H4 (cell line): ENCODE measurements at places on chromosomes 12 and 14. TPM values are rescaled to one million over a fixed set of nuclear protein-coding genes. Genes with fewer than 3 reads are reported as not detected.

The PROX2 gene
- not detected in 2 replicates for total RNA-seq

- DNase-seq, result no peak
Observed at GRCh38 chr12:113263431-113263963, 42.2 kb downstream of the TPCN1 start.

DNA sequence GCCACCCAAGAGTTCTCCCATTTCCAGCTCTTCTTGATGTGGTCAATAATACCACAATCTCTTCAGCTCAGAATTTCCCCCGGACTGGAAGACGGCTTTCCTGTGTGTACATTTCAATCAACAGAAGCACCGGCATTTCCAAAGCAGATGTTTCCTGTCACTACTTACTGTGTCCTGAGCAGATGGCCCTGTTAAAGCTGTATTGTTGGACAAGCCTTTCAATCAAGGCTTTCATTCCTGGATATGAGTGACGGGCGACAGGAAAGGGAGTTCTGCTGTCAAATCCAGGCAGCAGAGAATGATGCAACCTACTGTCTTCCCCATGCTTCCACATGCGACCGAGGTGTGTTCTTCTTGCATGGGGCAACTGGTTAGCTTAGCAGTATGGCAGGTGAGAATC lies 76.4 kb upstream of the CCDC60 start:
- DNase-seq, result no peak

DNA sequence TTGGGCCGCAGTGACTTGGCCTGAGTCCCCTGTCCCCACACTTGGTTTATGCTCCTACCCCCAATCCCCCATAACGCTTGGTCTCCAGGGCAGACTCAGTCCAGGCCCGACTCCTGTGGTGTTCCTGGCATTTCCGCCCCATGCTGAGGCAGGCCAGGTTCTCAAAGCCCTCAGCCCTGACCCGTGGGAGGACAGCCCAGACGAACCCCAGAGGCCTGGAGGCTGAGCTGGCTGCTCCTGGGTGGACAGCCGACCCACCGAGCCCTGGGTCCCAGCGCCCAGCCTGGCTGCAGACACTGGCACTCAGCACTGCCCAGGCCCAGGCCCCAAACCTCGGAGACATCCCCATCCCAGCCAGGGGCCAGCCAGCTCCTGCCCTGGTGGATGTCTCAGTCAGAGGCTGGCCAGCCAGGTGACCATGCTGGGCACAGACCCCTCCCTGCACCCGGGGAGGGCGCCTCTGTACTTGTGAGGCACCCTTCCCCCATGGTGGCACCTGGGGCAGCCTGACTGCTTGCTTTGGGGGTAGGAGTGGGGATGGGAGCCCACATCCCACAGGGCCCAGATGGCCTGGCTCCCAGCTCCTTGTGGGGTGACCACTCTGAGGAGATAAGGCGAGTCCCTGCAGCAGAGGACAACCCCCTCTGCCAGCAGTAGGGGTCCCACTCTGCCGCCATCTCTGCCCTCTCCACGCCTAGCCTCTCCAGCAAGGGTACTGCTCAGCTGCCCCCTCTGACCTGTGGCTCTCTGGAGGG lies 1.4 kb downstream of the PLD4 start:
- DNase-seq, result no peak

The DACT1 gene
- 10.1 and 11.7 TPM in 2 replicates for total RNA-seq

The CARMIL3 gene
- 0.14 TPM in 1 of 2 replicates, not detected in the other for total RNA-seq

The DEGS2 gene
- total RNA-seq, result 0.02 and 0.27 TPM in 2 replicates

The SAMD15 gene
- total RNA-seq, result 2.1 and 3.6 TPM in 2 replicates

DNA sequence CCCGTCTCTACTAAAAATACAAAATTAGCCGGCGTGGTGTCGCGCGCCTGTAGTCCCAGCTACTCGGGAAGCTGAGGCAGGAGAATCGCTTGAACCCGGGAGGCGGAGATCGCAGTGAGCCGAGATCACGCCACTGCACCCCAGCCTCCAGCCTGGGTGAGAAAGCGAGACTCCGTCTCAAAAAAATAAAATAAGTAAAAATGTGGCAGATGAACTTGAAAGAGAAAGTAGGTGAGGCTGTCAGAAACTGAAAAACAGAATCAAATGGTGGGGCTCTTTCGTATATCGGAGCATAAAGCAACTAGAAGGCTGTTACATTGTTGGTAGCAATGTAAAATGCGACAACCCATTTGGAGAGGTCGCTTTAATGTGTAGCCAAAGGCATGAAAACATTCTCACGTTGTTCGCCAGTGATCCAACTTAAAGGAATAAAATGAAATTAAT lies 767 bp upstream of the CCNT1 start:
- no peak for DNase-seq

The MYH6 gene
- total RNA-seq, result not detected in 2 replicates

DNA sequence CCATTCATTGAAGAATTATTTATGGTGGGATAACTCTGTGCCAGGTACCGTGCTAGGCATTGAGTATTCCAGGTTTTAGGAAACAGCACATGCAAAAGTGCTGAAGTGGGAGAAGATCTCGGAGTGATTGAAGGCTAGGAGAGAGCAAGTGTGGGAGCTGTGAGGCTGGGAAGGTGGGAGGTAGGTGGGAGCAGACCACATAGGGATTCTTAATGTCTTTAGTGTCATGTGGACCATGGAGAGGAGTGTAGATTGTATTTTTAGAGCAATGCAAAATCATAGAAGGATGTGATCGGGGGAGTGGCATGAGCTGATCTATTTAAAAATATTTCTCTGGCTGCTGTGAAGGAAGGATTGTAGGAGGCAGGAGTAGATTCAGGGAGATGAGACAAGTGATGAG lies 5.4 kb downstream of the PTPN11 start:
- DNase-seq, result no peak

DNA sequence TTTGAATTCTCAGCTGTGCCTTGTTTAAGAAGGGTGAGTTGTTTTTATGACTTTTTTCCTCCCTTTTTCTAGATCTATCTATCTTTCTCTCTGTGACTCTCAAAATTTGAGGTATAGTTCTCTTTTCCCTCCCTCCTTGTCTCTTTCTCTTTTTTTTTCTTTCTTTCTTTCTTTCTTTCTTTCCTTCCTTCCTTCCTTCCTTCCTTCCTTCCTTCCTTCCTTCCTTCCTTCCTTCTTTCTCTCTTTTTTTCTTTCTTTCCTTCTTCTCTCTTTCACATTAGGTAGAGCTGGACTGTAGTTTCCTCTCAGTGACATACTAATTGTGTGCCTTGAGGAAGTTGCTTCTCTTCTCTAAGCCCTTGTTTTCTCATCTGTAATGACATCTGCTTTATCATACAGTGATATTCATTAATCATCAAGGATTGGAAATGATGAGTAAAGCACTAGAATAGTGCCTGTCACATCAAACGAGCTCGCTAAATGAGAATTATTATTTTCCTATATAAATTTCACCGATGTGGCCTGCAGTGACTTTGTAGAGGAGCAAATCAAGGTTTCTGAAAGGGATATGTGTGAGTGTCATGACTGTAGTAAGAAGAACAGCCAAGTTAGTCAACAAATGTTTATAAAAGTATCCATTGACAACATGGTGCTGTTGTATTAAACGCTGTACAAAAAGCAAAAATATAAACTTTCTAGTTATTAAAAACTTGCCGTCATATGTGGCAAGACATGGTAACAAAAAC lies 78.9 kb upstream of the SLC38A2 start:
- no peak for DNase-seq

DNA sequence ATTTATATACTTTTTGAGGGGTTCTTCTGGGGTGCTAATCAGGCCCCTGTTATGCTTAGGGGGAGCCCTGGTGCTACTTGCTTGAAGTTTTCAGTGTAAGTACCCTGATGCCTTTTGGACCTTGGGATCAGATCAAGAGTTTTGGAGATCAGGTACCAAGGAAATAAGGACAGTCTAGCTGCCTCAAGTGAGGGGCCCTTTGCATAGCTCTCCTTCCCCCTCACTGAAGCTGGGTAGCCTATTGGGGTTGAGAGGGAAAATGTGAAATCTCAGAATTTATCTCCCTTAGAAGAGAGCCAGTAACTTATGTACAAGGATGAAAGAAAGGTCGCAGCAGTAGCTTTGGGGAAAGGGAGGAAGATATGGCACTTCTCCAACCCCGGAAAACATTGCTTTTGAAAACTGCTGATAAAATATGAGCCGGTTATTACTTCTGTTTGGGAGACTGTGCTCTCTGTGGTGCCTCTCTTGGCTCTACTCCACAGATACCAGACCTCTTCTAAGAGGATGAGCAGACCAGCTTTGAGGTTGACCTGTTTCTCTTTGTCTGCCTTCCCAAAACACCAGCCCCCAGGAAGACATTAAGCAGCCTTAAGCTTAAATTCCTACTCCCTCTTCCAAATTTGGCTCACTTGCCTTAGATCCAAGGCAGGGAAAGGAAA lies 8.8 kb upstream of the AMHR2 start:
- DNase-seq, result no peak

- DNase-seq, result no peak
Observed at GRCh38 chr14:90017371-90017770, 44.4 kb upstream of the KCNK13 start.

The CLEC4C gene
- total RNA-seq, result not detected in 2 replicates

DNA sequence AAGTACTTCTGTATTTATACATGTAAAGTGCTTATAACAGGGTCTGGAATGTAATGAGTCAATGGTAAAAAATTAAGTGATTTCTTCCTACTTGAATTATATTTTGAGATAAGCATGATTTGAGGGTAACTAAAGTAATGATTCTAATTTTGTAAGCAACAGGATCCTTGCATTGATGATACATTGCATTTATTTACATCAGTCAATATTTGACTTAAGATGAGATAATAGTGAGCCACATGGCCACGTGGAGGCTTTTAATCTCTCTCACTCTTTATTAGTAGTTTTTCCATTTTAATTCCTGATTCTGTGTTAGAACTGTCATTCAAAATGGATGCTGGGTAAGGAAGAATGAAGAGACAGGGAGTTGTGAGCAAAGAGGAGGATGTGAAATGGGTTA lies 298.1 kb upstream of the PRICKLE1 start:
- DNase-seq, result no peak

The RNU4-1 gene
- under 0.01 TPM in 2 replicates for total RNA-seq

The OR11G2 gene
- total RNA-seq, result not detected in 2 replicates

The SDS gene
- not detected in 2 replicates for total RNA-seq

The TAS2R7 gene
- not detected in 2 replicates for total RNA-seq

The PABPN1 gene
- total RNA-seq, result 101 and 109 TPM in 2 replicates

DNA sequence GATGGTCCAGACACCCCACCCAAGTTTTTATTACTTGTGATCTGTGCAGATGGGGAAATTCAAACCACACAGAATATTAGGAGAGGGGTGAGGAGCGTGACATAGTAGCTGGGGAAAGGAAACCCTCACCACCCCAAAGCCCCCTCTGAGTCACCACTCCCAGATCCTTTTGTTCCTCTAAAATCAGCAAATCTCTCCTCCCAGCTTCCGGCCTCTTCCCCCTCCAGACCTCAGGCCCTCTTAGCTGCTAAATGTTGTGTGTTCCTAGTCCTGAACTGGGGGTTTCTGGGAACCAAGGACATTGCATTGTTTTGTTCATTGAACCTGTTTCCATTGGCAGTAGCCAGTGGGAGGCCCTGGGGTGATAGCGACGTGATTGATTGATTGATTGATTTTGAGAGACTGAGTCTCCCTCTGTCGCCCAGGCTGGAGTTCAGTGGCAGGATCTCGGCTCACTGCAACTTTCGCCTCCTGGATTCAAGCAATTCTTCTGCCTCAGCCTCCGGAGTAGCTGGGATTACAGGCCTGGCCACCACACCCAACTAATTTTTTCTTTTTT lies 5.9 kb upstream of the ORAI1 start:
- no peak for DNase-seq

GRCh38 chr12:95412482-95413311 lies 61.3 kb upstream of the METAP2 start:
- peak; percentile 86 for DNase-seq

DNA sequence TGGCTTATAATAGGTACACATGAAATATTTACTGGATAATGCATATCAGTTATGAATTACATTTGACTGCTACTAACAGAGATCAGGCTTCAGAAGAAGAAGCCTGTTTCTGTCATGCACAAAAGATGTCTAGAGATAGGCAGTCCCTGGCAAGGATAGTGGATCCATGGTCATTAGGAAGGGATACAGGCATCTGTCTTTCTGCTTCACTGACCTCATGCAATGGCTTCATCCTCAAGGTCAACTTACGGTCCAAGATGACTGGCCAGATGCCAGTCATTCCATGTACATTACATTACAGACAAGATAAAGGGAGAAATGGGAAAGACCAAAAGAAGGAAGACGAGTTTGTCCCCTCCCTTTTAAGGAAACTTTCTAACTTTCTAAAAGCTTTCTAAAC lies 94.0 kb downstream of the NUAK1 start:
- no peak for DNase-seq

The CFAP54 gene
- total RNA-seq, result 0.64 and 1.8 TPM in 2 replicates

The AQP6 gene
- 0.10 TPM in 1 of 2 replicates, not detected in the other for total RNA-seq

- DNase-seq, result no peak
Observed at GRCh38 chr14:51290132-51290531, 50.1 kb downstream of the TMX1 start.

The MAP1LC3B2 gene
- 0.41 and 1.6 TPM in 2 replicates for total RNA-seq

- DNase-seq, result no peak
Observed at GRCh38 chr14:94620597-94620996, 8.4 kb downstream of the SERPINA3 start.

GRCh38 chr12:60071759-60072191 lies 475.9 kb downstream of the SLC16A7 start:
- no peak for DNase-seq

DNA sequence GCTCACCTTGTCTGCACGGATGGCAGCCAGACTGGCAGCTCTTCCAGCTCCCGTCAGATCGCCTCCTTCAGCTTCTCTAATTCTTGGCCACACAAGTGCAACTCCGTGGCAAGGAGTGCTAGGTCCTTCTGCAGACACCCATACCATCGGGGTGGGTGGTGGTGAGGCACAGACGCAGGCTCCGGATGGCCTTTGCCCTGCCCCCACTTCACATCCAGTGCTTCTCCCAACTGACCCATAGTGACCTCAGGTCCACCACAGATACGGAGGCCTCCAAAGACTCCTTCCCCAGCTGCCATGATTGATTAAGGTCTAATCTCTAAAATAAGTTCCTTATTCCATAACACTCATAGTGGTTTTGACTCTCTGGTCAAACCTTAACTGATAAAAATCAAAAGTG lies 19.9 kb upstream of the CD27 start:
- no peak for DNase-seq

The GPR84 gene
- not detected in 2 replicates for total RNA-seq

The PDZRN4 gene
- not detected in 2 replicates for total RNA-seq

DNA sequence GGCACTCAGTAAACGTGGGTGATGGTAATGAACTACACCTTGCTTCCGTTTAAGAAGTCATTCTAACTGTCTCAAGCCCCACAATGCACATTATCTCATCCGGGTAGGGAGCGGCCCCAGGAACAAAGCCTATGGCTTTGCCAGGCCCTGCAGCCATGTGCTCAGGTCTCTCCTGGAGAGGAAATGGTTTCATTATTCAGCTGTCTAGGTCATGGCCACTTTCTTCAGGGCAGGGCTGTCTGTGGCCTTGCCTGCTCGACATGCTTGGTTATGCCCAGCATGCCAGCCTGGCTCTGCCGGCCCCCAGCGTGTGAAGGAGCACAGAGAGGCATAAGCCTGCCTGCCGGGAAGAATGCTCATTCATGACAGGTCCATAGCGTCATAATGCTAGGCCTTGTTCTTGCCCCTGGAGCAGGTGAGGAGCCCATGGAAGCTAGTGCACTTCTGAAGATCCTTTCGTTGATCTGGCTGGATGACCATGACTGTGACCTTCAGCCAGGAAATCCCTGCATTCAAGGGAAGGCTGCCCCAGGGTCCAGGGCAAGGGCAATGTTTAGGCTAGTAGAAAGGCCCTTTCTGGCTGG lies 26.3 kb upstream of the FOS start:
- no peak for DNase-seq

The PAPLN gene
- not detected in 2 replicates for total RNA-seq

The NINJ2 gene
- not detected in 2 replicates for total RNA-seq

GRCh38 chr12:6613015-6613775 lies 6.0 kb upstream of the CHD4 start:
- DNase-seq, result peak; percentile 93

- DNase-seq, result peak; percentile 42
Observed at GRCh38 chr12:121812320-121812871, 8.6 kb downstream of the SETD1B start.
